ENCODE measurements at places on chromosomes 7 and 10. TPM values are rescaled to one million over a fixed set of nuclear protein-coding genes. Genes with fewer than 3 reads are reported as not detected.

The STOX1 gene
- 1.9 TPM for total RNA-seq

The CRHR2 gene
- total RNA-seq: not detected

The NRP1 gene
- 47.2 TPM for total RNA-seq

The CFTR gene
- not detected for total RNA-seq

The CCDC146 gene
- total RNA-seq: 6.8 TPM

The TACC2 gene
- 45.4 TPM for total RNA-seq

- ATAC-seq: peak; percentile 65
Observed at GRCh38 chr10:34178756-34179155, 636.3 kb downstream of the PARD3 start.

DNA sequence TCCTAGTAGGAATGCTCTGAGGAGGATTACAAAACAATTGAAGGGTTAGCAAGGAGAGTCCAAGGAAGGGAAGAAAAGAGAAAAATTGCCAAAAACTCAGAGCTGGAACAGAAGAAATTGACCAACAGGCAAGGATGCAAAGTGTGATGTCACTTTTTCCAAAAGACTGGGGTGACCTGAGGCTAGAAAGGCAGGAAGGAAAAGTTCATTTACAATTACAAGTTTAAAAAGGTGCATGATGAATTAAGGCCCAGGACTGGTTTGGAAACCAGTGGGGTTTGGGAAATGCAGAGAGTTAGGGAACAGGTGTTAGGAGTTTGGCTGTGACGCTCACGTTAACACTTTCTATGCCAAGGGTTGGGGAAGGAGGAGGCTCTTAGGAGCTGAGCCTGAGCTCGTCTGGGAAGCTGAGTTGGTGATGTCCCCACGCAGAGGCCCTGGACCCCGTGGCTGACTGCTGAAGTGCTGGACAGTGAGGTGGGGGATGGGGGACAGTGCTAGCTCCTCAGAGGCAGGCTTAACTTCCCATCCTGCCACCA is 92.6 kb upstream of the PODXL start:
- ATAC-seq: peak; percentile 28

DNA sequence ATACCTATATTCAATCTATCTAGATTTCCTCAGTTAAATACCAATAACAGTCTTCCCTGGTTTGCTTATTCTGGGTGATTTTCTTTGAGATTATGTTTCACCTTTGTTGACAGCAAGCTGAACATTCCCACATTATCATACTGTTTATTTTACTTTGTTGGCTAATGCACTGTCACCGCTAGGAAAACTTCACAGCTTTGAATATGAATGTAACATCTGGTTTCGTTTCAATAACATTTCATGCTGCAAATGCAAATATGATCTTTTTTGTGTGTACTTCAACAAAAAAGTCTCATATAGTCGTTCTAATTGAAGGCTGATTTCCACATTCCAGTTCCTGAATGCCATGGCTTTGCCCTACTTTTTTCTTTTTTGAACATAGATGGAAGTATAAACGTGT is 946.3 kb upstream of the GHITM start:
- ATAC-seq: peak; percentile 38

GRCh38 chr10:42984035-42984610 is 92.7 kb upstream of the RET start:
- no peak for ATAC-seq

GRCh38 chr7:69516238-69516820 is 81.9 kb upstream of the AUTS2 start:
- ATAC-seq: no peak

DNA sequence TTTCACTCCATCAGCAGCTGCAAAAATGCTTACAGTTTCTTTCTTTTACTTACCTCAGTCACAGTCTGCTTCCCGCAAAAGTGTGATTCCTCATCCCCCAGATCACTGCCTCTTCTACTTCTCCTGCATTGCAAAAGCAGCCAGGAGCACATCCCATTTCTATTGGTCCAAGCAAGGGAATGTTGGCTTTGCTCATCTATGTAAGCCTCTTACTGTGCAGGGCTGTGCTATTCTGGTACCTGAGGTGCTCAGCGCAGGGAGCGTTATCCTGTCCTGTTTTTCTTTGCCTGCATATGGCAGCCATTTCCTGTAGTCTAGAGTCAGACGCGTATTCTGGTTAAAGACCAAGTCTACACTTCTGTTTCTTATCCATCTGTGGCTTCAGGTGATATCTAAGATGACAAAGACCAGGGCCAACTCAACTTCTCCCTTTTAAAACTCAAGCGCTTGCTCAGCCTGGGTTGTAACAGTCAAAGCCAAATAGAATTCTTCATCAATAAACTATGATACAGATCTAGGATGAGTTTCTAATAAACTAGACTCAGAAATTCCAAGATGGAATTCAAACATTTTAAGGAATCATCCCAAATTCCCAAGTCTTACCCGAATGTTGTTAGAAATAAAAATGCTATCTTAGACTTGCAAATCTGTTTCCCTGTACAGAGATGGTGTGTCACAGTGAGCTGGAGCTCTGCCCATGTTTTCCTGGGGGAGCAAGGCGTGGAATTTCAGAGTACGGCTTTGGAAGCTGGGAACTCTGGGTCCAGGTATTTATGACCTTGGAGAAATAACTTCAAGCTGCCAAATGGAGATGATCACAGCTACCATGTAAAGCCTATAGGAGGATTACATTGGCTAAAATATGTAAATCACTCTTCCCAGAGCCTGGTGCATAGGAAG is 6.1 kb upstream of the RBM17 start:
- ATAC-seq: no peak

- ATAC-seq: no peak
Observed at GRCh38 chr10:118047157-118047719, 497 bp upstream of the RAB11FIP2 start.

- ATAC-seq: peak; percentile 92
Observed at GRCh38 chr7:28904578-28905048, 53.5 kb downstream of the TRIL start.

- peak; percentile 83 for ATAC-seq
Observed at GRCh38 chr10:88810196-88810961, 7.8 kb downstream of the LIPM start.
